ENCODE measurements at places on chromosomes 2 and 18.

DNA sequence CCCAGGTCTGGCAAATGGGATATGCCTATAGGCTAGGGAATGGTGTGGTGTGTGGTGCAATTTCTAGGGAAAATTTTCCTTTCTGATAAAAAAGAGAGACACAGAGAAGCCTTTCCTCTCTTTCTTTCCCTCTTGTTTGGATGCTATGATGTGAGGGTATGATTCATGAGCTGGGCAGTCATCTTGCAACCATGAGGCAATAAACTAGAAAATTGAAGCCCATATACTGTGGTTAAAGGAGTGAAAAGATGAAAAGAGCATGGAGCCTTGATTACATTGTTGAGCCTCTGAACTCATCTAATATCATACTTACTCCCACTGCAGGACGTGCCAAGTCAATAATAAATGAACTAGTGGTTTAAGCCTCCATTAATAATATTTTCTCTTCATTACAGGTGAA, 215.6 kb downstream of the HAUS1 start:
- no peak for DNase-seq

DNA sequence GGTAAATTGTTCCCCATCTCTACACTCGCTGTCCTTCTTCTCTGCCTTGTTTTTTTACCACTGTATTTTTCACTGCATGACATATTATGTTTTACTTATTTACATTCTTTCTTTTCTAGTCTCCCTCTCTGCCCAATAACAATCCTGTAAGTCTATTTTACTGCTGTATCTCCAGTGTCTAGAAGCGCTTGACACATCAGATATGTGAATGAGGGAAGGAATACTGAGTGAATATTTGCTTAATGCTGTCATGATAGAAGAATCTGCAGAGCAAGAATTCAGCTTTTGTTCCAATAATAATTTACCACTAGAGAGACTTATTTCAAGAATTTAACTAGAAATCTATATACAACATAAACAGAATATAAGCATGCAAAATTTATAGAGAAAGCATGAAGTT, 99.5 kb downstream of the GALNT13 start:
- DNase-seq = no peak

DNA sequence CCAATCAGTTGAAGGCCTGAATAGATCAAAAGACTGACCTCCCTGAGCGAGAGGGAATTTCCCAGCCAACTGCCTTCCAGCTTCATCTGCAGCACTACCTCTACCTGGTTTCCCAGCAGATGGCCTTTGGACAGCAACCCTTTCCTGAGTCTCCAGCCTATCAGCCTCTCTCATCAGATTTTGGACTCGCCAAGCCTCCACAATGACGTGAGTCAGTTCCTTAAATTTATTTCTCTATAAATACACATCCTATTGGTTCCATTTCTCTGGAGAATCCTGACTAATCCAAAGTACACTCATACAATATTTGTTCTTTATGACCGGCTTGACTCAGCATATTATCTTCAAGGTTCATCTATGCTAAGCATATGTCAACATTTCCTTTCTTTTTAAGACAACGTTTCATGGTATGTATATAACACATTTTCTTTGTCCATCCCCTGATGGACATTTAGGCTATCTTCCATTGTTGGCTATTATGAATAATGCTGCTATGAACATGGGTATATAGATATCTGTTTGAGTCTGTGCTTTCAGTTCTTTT, 294.6 kb downstream of the LRATD1 start:
- DNase-seq = no peak

GRCh38 chr2:198657512-198658121, 800.1 kb downstream of the SATB2 start:
- DNase-seq = no peak

DNA sequence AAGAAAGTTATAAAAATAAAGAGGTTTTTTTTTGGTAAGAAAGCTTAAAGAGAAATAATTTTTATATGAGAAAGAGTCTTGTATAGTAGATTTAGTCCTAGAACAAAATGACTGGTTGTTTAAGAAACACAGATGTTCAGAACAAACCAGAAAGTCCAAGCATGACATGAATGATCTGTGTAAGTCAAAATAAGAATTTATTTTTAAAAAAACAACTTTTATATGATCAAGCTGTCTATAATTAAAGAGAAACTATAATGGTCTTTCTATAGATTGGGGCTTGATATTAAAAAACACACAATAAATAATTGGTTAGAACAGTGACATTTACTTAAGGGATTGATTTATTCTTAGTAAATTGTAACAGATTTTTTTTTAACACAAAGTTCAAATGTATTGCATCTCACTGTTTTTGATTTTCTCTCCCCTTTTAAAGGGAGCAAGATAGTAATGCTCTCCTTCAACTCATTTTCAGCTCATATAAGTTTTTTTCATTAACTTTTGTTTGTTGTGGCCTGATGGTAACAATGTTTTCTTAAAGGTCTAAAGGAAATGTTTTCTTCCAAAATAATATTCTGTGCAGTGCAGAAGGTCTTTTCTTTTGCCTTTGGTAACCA, 1256.8 kb downstream of the LRP1B start:
- DNase-seq = no peak

DNA sequence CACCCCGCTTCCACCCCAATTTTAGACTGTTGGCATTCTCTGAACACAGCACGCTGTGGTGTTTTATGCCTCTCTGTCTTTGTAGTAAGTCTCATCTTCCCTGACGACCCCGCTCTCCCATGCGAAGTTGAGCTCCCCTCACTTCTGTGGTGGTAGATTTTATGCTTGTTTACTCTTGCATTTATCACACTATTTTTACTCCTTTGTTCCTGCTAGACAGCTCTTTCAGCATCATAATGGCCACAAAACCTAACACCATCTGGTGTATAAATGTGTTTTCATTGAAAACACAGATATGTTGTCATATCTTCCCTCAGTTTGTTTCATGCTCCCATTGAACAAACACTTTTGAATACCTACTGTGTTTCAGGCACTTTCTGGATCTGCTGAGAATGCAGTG, 57.1 kb downstream of the PKP4 start:
- DNase-seq = no peak

DNA sequence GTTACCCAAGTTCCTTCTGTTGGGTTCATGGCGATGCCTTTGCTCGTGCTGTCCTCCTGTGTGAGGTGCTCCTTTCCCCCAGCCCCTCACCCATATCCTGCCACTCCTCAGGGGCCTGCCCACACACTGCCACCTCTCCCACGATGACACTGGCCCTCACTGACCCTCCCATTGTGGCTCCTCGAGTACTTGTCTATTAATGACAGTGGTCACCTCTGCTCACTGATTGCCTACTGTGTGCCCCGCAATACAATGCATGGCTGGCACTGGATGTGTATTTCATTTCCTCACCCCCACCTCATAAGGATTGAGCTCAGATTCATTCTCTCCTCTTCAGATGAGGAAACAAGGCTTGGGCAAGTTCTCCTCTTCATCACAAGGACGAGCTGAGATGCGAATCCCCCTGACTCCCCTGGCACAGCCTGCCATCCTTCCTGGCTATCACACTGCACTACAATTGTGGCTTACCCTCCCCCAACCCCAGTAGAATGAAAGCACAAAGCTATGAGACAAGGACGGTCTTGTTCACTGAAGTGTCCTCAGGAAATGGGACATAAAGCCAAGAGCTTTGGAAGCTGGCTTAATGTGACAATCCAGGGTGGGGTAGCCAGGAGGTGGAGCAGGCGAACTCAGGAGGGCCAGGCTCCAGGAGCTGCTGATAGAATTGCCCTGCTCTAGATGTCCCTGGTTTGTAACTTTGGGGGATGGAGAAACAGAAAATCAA, 93.9 kb upstream of the RAB12 start:
- DNase-seq = no peak

All from NCI-H1436 treated with DMSO at 0.1 percent for 48 hours (cell line).